PC-9 (cell line): ENCODE measurements at places on chromosomes 2 and 18. TPM values are rescaled to one million over a fixed set of nuclear protein-coding genes. Genes with fewer than 3 reads are reported as not detected.

PARD3B gene
- 7.6 and 13.2 TPM in 2 replicates for total RNA-seq

RAPGEF4 gene
- 0.53 TPM in 1 of 2 replicates, not detected in the other for total RNA-seq

HOXD10 gene
- total RNA-seq, result not detected in 2 replicates

ERFE gene
- total RNA-seq, result 9.7 and 18.3 TPM in 2 replicates

LYG2 gene
- total RNA-seq, result not detected in 2 replicates

UGT1A3 gene
- 60.3 and 67.1 TPM in 2 replicates for total RNA-seq

MATN3 gene
- total RNA-seq, result 1.0 and 1.9 TPM in 2 replicates

SLC30A3 gene
- 1.5 and 2.3 TPM in 2 replicates for total RNA-seq

RGPD4 gene
- total RNA-seq, result not detected in 2 replicates

ZNF396 gene
- 1.9 and 2.0 TPM in 2 replicates for total RNA-seq

RFTN2 gene
- not detected in 2 replicates for total RNA-seq

CYP27C1 gene
- total RNA-seq, result 0.94 and 1.6 TPM in 2 replicates
